ENCODE measurements at places on chromosomes 13 and 19.

GRCh38 chr13:42997381-42997780 is 5.3 kb upstream of the EPSTI1 start:
- no peak for DNase-seq

GRCh38 chr19:58181902-58182576 is 822 bp upstream of the ZNF274 start:
- DNase-seq, result no peak

DNA sequence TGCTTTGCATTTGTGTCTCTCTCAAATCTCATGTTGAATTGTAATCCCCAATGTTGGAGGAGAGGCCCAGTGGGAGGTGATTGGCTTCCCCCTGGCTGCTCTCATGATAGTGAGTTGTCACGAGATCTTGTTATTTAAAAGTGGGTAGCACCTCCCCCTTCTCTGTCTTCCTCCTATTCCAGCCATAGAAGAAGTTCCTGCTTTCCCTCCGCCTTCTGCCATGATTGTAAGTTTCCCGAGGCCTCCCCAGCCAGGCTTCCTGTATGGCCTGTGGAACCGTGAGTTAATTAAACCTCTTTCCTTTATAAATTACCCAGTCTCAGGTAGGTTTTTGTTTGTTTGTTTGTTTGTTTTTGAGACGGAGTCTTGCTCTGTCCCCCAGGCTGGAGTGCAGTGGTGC is 3.8 kb downstream of the LILRA4 start:
- no peak for DNase-seq

- no peak for DNase-seq
Measured at GRCh38 chr13:36366031-36366430, 19.8 kb upstream of the SPART start.

GRCh38 chr13:70932511-70932910 is 824.3 kb upstream of the KLHL1 start:
- DNase-seq, result no peak

DNA sequence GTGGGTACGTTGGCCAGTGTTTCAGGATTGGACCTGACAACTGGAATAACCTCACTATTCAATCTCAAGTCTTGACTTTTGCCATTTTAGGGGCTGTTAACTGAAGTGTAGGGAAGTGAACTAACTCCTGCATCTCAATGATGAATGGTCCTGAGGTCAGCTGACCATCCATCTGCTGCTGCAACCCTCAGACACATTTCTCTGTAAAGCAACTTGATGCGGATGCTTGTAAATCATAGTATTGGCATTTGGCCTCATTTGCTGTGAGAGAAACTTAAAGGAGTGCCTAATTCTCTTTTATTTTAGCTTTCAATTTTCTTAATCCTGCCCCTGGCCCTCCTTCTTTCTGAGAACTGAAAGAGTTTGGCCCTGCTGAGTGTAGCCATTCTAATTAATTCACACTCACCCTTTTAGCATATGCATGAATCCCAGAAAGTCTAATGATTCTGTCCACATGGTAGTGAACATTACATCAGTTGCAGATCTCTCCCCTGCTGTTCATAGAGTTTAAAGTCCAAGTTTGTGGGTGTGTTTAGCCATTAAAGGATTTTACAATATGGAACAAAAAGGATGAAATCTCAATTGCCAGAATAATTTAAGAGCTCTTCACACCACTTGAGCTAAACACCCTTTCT is 1531.4 kb upstream of the SLC10A2 start:
- no peak for DNase-seq

DNA sequence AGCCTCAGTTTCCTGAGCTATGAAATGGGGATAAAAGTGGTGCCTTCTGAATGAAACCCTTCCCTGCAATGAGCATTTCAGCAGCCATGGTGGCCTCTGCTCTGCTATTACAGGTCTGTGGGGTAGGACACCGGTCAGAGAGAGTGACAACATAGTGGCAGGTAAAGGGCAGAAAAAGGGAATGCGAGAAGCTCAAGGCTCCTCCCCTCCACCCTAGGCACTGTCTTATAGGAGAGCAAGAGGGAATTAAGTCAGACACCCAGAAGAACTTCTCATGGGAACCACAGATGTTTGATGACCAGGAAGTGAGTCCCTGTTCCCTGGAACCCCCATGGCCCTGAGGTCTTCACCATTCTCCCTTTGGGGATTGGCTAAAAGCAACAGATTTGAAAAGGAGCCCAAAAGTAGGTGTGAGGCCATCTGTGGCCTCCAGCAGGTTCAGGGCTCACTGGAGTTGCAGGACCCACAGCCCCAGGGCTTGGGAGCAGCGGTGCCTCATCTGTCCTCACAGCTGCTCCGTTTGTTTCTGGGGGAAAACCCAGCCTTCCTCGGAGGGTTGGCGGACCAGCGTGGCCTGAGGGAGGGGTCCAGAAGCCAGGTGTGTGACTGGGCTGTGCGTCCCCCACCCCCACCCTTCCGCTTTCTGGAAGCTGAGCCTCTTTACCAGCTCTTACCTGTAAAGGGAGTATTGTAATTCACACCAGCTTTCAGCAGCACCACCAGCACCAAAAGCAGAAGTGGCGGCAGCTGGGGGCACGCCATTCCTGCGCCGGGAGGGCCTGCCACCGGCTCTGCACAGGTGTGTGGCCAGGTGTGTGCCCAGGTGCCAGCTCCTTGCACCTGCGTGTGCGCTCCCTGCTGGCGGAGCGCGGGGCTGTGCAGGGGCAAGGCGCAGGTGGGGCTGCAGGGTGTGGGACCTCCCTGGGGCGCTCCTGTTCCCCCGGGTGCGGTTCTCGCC is 19.4 kb downstream of the IQCN start:
- DNase-seq, result no peak

GRCh38 chr19:42433503-42434260 is 6.5 kb upstream of the LIPE start:
- DNase-seq, result no peak

- DNase-seq, result no peak
Measured at GRCh38 chr13:72457151-72457550, 270.3 kb downstream of the MZT1 start.

DNA sequence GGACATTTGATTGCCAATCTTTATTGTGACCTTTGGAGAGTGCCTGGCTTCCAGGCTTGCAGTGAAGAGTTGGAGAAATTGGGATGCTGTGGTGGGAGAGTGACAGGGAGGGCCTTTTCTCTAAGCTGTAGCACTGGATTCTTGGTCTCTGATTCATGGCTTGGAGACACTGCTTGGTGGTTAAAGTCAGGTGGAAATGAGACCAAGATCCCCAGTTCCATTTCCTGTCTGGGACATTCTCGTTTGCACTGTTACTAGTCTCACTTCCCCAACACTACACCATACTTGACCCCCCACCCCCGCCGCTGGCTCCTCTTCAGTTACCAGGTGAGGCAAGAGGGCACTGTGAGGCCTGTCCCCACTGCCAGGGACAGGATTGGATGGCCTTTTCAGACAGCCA is 2.9 kb downstream of the SUPT5H start:
- no peak for DNase-seq

GRCh38 chr13:66855131-66855530 is 375.0 kb downstream of the PCDH9 start:
- DNase-seq, result no peak

GRCh38 chr13:35792911-35793310 is 316.4 kb upstream of the MAB21L1 start:
- DNase-seq, result no peak

- DNase-seq, result no peak
Measured at GRCh38 chr13:39167018-39167417, 128.8 kb downstream of the NHLRC3 start.

Data from AG09309 (cell line).